ENCODE measurements at places on chromosomes 3 and 15.

DNA sequence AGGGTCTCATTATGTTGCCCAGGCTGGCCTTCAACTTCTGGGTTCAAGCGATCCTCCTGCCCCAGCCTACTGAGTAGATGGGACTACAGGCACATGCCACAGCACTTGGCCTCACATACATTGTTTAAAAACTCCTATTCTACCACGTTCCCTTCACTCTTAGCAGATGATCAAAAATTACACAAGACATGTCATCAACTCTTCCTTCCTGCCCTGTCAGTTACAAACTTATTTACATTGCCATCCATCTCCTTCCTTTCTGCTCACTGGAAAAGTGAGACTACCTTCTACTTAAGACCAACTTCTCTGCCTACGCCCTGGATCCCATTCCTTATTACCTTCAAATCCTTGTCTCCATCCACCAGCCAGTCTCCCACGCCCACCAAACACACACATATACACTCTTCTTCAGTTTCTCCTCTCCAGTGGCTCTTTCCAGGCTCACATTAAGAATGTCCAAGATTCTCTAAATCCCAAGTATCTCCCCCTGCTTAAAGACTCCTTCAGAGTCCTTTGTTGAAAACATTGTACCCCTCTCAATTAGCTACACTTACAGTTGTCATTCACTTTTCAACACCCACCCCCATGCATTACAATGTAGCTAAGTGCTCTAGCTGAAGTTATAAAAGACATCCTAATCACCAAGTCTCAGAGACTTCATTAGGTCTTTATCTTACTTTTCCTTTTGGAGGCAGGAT, 4.3 kb downstream of the PEAK1 start:
- DNase-seq, result no peak

GRCh38 chr15:55588815-55589115, 620 bp upstream of the PYGO1 start:
- DNase-seq, result no peak

DNA sequence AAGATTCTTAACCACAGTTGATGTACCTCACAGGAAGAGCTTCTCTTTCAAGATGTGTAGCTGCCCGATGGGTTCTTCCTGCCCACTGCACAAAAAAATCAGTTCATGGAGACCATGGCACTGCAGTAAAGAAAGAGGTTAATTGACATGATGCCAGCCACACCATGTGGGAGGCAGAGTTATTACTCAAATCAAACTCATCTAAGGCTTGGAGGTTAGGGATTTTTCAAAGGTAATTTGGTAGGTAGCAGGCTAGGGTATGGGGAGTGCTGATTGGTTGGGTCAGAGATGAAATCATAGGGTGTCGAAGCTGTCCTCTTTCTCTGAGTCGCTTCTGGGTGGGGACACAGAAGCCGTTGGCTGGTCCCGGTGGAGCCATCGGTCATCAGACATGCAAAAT, 57.4 kb upstream of the BDH1 start:
- DNase-seq, result no peak

DNA sequence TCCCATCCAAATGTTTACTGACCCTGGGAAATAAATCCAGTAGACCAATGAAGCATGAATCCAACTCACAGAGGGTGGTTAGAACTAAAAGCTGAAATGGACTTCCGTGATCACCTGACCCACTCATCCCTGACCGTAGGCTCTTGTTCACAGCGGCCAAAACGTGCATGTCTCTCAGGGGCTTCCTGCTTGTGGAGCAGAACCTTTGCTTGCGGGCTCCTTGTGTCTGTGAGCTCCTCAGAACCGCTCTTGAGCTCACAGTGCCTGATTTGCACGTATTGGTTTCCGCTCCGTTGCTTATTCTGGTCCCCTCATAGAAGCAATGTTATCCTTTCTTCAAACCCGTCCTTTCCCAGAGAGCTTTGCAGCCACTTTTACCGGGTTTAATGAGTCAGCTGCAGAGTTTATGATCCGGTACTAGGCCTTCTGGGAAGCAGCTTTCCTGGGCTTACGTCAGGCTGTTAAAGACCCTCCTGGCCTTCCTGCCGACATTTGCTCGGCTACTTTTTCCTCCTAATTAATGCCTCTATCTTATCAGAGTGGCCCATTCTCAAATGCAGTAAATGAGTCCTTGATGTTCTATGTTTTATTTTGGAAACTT, 35.4 kb downstream of the LIPC start:
- DNase-seq, result no peak

DNA sequence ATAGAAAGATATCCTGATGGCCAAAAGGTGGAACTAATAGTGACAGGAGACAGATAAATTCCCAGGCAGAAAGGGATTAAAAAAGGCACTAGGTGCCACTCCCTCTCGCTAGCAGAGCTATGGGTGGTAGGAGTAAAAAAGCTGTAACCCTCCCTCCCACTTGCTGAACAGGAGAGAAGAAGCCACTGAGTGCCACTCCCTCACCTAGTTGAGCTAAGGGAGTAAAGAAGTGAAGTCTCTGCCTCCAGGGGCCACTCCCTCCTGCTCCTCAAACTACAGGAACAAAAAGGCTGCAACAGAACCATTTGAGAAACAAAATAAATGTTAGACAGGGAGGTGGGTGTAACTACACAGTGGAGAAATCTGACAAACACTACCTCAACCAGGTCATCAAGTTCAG, 276.2 kb upstream of the EPHA6 start:
- DNase-seq, result no peak

GRCh38 chr3:74643636-74644035, 29.2 kb upstream of the CNTN3 start:
- no peak for DNase-seq

DNA sequence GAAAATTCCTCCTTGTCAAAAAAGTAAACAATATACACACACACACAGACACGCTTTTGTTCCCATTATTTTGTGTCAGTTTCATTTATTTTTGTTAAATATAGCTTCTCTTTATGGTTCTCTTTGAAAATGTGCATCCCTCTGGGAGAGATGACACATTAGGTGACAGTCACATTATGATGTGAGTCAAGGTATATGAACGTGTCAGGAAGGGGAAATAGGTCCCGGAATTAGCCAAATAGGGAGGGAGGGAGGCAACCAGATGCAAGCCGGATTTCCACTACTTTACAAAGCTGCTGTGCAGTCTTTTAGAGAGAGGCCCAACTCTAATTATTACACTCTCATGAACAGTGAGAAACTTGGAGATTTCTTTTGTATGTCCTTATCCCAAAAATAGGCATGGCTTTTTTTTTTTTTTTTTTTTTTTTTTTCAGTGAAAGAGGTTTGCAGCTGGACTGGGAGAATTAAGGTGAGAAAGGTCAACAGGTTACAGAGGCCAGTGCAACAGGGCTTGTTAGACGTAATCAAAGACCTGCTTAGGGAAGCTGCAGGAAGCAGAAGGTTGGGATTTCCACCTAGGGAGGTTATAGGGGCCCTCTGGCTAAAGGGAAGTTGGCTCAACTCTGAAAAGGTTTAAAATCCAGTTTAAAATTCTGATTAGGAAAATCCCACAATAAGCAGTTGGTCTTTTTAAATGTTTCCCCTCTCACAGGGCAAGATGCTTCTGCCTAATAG, 240.5 kb upstream of the UBE2E1 start:
- no peak for DNase-seq

DNA sequence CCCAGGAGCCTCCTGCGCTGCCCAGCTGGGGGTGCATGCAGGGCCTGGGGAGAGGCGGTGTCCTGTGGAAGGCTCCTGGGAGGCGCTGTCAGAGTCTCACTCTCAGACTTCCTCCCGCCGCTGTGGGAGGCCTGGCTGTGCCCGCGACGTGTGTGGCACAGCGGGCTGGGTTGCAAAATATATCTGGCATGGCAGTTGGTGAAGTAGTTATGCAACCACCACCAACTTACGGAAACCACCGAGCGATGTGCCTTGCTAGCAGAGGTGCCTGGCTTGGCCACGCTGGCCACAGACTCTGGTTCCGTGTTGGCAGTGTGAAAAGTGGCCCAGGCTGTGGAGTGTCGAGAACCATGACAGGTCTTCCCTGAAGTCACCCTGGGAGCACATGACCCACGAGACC, 30.6 kb upstream of the GATA2 start:
- DNase-seq, result no peak

DNA sequence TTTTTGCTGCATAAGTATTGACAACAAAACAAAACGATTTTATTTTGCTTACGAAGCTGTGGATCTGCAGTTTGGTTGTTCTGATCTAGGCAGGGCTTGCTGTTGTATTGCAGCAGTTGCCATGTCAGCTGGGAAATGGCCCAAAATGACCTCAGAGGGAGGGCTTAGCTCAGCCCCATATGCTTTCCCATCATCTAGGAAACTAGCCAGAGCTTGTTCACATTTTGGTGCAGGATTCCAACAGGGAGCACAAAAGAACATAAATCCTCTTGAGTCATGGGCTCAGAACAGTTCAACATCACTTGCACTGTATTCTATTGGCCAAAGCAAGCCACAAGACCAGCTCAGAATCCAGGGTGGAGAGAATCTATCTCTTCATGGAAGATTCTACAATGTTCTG, 42.2 kb upstream of the ROBO2 start:
- DNase-seq, result no peak

GRCh38 chr3:135083179-135083578, 288.1 kb downstream of the EPHB1 start:
- no peak for DNase-seq

GRCh38 chr3:43319376-43319775, 33.0 kb downstream of the SNRK start:
- DNase-seq, result no peak
